Upper lobe of right lung (tissue), 1 donor: ENCODE measurements at places on chromosomes 16 and 17. TPM values are rescaled to one million over a fixed set of nuclear protein-coding genes. Genes with fewer than 3 reads are reported as not detected.

The OR1E2 gene
- not detected for total RNA-seq

The TMEM106A gene
- total RNA-seq, result 14.2 TPM

The TNFRSF13B gene
- total RNA-seq, result not detected

The EFCAB5 gene
- total RNA-seq, result 1.1 TPM

The CDK5R1 gene
- 1.6 TPM for total RNA-seq

The APOBR gene
- total RNA-seq, result 17.7 TPM

The GGT6 gene
- total RNA-seq, result 5.6 TPM

The PRCD gene
- total RNA-seq, result 7.7 TPM

The PRR15L gene
- total RNA-seq, result 47.4 TPM

The ATP2C2 gene
- total RNA-seq, result 48.9 TPM

The HOXB13 gene
- total RNA-seq, result not detected

The FBXO39 gene
- total RNA-seq, result 0.49 TPM

The CCL13 gene
- 10.2 TPM for total RNA-seq

The KRT39 gene
- total RNA-seq, result 0.35 TPM

The NOTUM gene
- total RNA-seq, result 6.1 TPM

The KRT27 gene
- total RNA-seq, result 0.55 TPM

The SALL1 gene
- not detected for total RNA-seq

The FA2H gene
- total RNA-seq, result 2.1 TPM

The KRTAP9-4 gene
- total RNA-seq, result not detected

The MMP28 gene
- total RNA-seq, result 55.6 TPM

The GSG1L gene
- total RNA-seq, result 1.6 TPM

The IGSF6 gene
- 88.4 TPM for total RNA-seq

The CORO6 gene
- total RNA-seq, result 7.7 TPM

The DNAH17 gene
- total RNA-seq, result 2.8 TPM

The TM4SF5 gene
- total RNA-seq, result not detected

The ITGB4 gene
- 82.2 TPM for total RNA-seq

The KRT24 gene
- total RNA-seq, result not detected

The GTF3C1 gene
- 55.0 TPM for total RNA-seq
